ENCODE measurements at places on chromosomes 1 and 21. TPM values are rescaled to one million over a fixed set of nuclear protein-coding genes. Genes with fewer than 3 reads are reported as not detected.

Gene PAX7
- not detected for total RNA-seq

Gene CFHR4
- not detected for total RNA-seq

Gene NADK
- total RNA-seq = 28.9 TPM

Gene REN
- total RNA-seq = 0.11 TPM

Gene HNRNPCL4
- not detected for total RNA-seq

Gene GJB3
- under 0.01 TPM for total RNA-seq

Gene NT5C1A
- not detected for total RNA-seq

Gene SLC9C2
- total RNA-seq = not detected

Gene CFHR5
- total RNA-seq = not detected

Gene RIMKLA
- under 0.01 TPM for total RNA-seq

Gene DSCAM
- under 0.01 TPM for total RNA-seq

Gene NUDT4B
- total RNA-seq = 8.2 TPM

Gene ATP6V1G3
- total RNA-seq = 0.22 TPM

Gene XCL2
- not detected for total RNA-seq

Gene NMNAT2
- total RNA-seq = 0.34 TPM

Gene OR2T33
- not detected for total RNA-seq

Gene CDA
- total RNA-seq = 0.43 TPM

Gene NEK2
- total RNA-seq = 4.5 TPM

Gene PARS2
- total RNA-seq = 4.0 TPM
